Heart left ventricle (tissue), 16 donors: ENCODE measurements at places on chromosomes 11 and 22. TPM values are rescaled to one million over a fixed set of nuclear protein-coding genes. Genes with fewer than 3 reads are reported as not detected.

The KRTAP5-10 gene
- not detected for total RNA-seq

The CABP7 gene
- total RNA-seq = not detected

The PGM2L1 gene
- 1.6 TPM for total RNA-seq

GRCh38 chr22:38872831-38873248 is 824 bp upstream of the CBX6 start:
- peak overlapping the region; percentile 96 for H3K27ac ChIP-seq
- H3K27me3 ChIP-seq = no peaks in the 10 kb centered on the region
- peak; percentile 82 for DNase-seq
- peaks cover 26% of the 10 kb centered on the region for H3K4me1 ChIP-seq

GRCh38 chr11:73414977-73415651 is 38.9 kb downstream of the RELT start:
- peaks cover 20% of the 10 kb centered on the region for H3K36me3 ChIP-seq
- H3K4me1 ChIP-seq = no peaks in the 10 kb centered on the region
- DNase-seq = no peak
- H3K27me3 ChIP-seq = no peaks in the 10 kb centered on the region

GRCh38 chr11:32454993-32455392 is 19.7 kb upstream of the WT1 start:
- no peak overlapping the region for H3K27ac ChIP-seq
- no peaks in the 10 kb centered on the region for H3K36me3 ChIP-seq
- no peaks in the 10 kb centered on the region for H3K4me1 ChIP-seq
- H3K27me3 ChIP-seq = no peaks in the 10 kb centered on the region

DNA sequence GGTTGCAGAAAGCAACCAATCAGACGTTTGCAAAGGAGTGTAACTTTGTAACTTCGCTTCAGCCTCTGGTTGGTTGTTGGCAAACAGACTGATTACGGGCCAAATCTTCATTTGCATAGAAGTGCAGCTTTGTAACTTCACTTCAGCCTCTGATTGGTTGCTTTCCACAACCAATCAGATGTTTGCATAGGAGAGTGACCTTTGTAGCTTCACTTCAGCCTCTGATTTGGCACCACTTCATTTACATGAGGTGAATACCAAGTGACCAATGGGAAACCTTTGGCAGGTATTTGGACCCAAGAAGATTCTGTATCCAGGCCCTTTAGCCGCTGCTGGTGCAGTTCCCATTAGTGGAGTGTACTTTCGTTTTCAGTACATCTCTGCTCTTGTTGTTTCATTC is 16.0 kb downstream of the USP47 start:
- no peak overlapping the region for H3K4me3 ChIP-seq
- DNase-seq = no peak
- H3K27ac ChIP-seq = no peak overlapping the region
- H3K4me1 ChIP-seq = peaks cover 41% of the 10 kb centered on the region
- no peaks in the 10 kb centered on the region for H3K27me3 ChIP-seq

DNA sequence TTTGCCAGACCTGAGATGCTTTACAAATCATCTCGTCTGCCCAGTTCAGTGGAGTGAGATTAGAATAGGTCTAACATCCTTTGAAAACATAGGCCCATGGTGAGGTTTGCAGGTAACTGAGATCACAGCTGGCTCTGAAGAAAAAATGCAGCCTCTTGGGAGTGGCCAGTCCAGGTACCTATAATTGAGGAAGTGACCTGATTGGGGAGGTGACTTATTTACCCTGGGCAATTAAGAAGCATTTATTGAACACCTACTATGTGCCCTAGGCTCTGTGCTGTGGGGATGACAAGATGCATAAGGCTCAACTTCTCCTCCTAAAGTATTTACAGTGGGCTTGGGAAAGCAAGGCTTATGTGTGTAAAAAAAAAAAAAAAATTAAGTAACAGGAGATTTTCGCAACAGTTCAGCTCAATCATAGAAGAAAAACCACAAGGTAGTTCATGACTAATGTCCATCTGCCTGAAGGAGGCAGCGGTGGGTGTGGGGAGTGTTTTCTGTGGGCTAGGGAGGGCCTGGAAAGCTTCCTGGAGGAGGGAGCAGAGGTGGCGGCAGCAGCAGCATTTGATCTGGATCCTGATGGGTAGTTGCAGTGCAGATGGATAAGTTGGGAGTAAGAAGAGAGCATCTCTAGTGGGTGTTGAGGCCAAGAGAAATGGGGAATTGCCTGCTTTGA is 16.1 kb downstream of the MICAL2 start:
- H3K27ac ChIP-seq = no peak overlapping the region
- H3K4me1 ChIP-seq = peaks cover 43% of the 10 kb centered on the region
- H3K4me3 ChIP-seq = no peak overlapping the region
- no peaks in the 10 kb centered on the region for H3K27me3 ChIP-seq

DNA sequence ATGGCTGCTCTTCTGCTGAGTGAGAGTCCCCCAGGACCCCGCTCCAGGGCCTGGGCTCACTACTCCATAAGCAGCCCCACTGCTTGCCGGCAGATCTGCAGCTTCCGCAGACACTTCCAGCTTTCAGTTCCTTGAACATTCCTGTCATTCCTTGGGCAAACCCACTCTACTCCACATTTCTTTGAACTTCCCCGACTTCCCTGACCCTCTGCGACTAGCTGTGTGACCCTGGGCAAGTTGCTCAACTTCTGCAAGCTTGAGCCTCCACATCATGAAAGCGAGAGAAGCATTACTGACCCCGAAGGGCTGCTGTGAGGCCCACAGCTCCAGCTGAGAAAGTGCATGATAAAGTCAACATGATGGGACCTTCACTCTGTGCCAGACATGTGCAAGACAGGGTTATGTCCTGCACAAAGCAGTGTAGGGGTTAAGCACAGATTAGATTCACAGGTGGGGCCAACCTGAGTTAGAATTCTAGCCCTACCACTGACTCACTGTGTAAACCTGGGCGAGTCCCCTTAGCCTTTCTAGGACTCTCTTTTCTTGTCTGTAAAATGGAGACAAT is 51.8 kb downstream of the THAP12 start:
- DNase-seq = no peak
- no peaks in the 10 kb centered on the region for H3K36me3 ChIP-seq
- H3K27ac ChIP-seq = no peak overlapping the region
- no peak overlapping the region for H3K4me3 ChIP-seq
- no peaks in the 10 kb centered on the region for H3K27me3 ChIP-seq

- H3K27me3 ChIP-seq = no peaks in the 10 kb centered on the region
- peaks cover 4% of the 10 kb centered on the region for H3K4me1 ChIP-seq
- DNase-seq = peak; percentile 46
- no peaks in the 10 kb centered on the region for H3K36me3 ChIP-seq
Observed at GRCh38 chr11:61037441-61038093, 64.7 kb upstream of the CD5 start.

- DNase-seq = no peak
- peaks cover 21% of the 10 kb centered on the region for H3K4me1 ChIP-seq
- H3K27me3 ChIP-seq = no peaks in the 10 kb centered on the region
- peaks cover 2% of the 10 kb centered on the region for H3K36me3 ChIP-seq
- no peak overlapping the region for H3K4me3 ChIP-seq
Observed at GRCh38 chr11:75578977-75579376, 16.9 kb downstream of the SERPINH1 start.

DNA sequence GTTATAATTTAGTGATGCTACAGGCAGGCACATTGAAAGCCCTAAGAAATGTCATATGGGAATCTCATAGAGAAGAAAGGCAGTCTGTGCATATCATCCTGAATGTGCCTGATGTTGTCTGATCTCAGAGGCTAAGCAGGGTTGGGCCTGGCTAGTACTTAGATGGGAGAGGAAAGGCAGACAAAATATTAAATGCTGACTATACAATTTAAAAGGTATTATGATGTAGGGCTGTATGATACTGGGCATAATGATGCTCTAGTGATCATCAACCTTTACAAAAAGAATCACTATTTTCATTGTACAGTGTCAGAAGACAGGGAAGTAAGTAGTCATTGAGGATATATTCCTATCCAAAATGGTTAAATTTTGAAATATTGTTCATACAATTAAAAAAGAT is 119.8 kb downstream of the UVRAG start:
- H3K27me3 ChIP-seq = no peaks in the 10 kb centered on the region
- H3K36me3 ChIP-seq = no peaks in the 10 kb centered on the region
- H3K4me1 ChIP-seq = peaks cover 11% of the 10 kb centered on the region

- no peaks in the 10 kb centered on the region for H3K27me3 ChIP-seq
- DNase-seq = no peak
- peaks cover 8% of the 10 kb centered on the region for H3K4me1 ChIP-seq
- no peak overlapping the region for H3K4me3 ChIP-seq
- H3K36me3 ChIP-seq = no peaks in the 10 kb centered on the region
Observed at GRCh38 chr11:584287-584686, 8.0 kb downstream of the PHRF1 start.
